ENCODE measurements at places on chromosomes 1 and 21.

GRCh38 chr1:237199026-237199425 lies 157.0 kb downstream of the RYR2 start:
- no peak for DNase-seq

DNA sequence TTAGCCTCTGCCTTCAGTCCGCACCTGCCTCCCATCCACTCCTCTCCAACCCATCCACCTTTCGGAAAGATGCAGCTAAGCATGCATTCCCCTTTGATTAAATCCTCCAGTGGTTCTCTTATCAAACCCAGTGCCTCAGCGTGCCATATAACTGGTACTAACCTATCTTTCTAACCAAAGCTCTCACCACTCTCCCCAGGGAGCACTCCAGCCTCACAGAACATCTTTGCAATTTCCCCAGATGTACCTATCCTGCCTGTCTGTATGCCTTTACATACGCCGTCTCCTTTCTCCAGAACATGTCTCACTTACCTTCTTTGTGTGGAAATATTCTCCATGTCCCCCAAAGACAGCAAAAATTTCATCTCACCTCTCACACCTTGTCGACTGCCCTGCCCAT lies 80.0 kb downstream of the SLC25A24 start:
- no peak for DNase-seq

- no peak for DNase-seq
Measured at GRCh38 chr1:67771152-67771551, 62.1 kb downstream of the GNG12 start.

DNA sequence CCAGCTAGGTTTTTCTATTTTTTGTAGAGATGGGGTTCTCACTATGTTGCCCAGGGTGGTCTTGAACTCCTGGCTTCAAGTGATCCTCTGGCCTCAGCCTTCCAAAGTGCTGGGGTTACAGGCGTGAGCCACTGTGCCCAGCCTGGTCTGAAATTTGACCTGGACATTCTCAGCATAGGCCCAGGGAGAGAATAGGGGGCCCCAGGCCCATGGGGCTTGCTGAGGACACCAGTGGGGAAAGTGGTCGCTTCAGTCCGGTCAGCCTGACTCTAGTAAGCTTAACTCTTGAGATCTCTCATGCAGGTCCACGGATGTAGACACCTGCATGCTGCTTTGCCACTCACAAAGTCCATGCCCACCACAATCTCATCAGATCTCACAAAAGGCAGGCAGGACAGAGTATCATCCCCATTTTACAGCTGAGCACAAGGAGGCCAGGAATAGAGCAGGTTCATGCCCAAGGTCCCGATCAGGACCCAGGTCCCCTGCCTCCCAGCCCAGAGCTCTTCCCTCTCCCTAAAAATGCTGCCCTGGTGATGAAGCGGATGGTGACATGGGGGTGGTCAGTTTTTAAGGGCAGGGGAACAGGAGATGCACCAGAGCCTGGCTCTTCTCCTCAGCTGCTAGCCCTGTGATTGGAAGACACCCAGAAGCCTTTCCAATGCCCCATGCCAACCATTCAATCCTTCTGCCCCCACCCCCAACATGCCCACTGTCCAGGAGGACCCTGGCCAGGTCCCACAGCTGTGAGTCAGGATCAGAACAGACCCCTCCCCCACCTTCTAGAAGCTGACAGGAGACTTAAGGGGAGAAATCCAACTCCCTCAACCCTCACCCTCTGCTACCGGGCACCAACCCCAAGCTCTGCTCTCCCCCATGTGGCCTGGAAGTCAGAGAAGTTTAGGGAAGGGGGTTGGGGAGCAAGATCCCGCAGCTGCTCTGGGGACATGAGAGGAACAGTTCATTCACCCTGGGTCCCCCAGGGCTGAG lies 1.8 kb downstream of the FHL3 start:
- no peak for DNase-seq

GRCh38 chr1:167472752-167473521 lies 45.4 kb downstream of the CD247 start:
- DNase-seq: no peak

DNA sequence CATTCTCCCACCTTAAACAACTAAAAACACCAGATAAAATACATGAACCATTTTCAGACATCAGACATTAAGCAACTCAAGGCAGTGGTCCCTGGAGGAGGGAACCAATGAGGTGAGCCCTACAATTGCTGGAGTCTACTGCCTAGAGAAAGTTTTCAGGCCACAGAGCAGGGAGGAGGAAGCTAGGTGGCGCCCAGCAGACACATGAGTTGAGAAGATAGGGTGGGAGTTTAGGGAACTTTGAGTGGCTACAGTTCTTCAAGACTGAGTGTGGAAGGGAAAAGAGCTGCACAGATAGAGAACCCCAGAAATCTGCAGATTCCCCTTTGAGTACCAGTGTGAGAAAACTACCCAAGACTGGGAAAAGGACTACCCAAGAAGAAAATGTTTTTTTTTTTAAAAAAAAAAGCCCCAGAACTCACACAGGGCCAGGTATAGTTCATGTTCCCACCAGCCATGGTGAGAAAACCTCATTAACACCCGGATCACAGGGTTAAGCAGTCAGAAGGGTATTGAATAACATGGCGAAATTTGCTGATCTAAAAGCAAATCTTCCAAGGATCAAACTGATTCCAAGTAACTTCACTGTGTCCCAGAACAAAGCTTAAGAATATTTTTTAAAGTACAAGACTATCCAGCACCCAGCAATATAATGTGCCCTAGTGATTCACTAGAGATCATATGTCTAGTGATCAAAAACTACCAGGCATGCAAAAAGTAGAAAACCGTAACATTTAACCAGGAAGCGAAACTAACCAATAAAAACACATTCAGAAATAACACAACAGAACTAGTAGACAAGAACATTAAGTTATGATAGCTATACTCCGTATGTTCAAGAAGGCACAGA lies 12.0 kb downstream of the ALDH9A1 start:
- DNase-seq: no peak
